NCI-H345 (cell line): ENCODE measurements at places on chromosomes 3 and 15.

GRCh38 chr15:38538328-38539007 is 26.1 kb downstream of the RASGRP1 start:
- no peak for DNase-seq

GRCh38 chr3:149512073-149512782 is 37.7 kb downstream of the TM4SF4 start:
- peak; percentile 55 for DNase-seq

DNA sequence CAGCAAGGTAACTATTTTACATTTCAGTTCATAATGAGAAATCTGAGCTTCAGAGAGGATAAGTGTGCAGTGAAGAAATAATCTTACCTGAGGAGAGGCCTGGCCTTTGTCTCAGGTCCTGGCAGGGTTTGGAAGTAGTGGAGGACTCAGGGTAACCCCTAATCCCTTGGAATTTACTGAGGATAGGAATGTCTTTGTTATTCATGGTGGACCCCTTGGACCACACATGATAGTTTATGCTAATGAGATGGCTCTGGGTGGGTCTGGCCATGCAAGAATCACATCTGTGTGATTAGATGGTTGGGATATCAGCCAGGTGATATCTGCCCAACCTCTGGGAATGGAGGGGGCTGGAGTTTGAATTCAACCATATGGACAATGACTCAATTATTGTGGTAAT is 65.0 kb upstream of the DAZL start:
- DNase-seq, result no peak

DNA sequence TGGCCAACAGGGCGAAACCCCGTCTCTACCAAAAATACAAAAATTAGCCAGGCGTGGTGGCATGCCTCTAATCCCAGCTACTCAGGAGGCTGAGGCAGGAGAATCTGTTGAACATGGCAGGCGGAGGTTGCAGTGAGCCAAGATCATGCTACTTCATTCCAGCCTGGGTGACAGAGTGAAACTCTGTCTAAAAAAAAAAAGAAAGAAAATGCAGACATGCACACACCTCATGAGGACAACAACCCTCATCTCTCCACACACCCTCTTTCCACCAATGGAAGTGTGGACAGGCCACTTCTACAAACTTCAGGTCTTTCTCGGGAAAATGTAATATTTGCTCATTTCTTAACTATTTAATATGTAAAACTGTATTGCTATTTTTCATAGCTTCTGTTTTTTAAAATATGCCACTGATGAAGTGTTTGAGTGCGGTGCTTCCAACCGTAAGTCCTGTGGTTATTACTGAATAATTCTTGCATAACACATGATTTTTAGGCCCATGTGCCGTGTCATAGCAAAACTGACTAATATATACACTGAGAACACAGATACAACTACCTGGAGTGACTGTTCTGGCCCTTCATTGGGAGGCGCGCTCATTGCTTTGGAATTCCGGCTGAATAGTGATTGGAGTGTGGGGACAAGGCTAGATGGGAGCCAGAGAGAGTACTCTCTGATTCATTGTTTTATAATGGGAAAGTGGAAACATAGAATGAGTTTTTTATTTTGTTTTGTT is 23.1 kb downstream of the LRRC31 start:
- DNase-seq, result no peak

- DNase-seq, result no peak
Observed at GRCh38 chr3:45473841-45474240, 85.5 kb downstream of the LARS2 start.

DNA sequence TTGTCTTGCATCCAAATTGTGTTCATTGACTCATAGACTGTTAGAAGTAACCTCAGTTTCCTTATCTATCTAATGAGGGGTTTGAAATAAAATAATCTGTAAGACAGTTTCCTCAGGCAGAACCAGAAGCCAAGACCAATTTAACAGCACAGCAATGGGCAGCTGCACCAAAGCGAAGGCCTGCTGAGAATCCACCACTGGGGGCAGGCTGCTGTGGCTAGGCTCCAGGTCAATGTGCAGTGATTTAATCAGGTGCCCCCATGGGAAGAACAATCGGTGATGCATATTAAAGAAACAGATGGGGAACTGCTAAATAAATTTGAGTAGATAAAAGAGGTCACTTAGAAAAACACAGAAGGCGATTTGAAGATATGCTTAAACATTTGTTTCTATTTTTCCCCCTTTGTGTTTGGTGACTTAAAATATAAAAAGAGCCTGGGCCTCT is 28.0 kb upstream of the TMOD3 start:
- DNase-seq, result no peak

GRCh38 chr15:98548139-98548971 is 100.0 kb upstream of the IGF1R start:
- DNase-seq, result peak; percentile 13

GRCh38 chr3:105449414-105449813 is 82.7 kb downstream of the ALCAM start:
- DNase-seq, result no peak

DNA sequence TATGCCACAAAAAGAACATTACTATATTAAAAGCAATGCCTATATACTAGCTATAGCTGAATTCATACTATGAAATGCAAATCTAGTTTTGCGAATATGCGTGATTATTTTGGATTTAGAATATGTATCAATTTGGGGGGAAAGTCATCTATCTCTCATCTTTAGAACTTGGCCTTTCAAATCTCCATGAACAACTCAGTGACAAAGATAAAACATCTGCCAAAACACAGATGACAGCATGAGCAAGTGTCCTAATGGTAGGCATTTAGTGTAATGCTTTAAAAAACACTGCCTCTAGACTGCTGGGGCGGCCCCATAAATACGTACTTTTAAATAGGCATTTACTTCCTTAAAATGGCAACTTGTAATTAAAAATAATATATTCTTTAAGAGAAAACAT is 2.7 kb downstream of the CD47 start:
- no peak for DNase-seq

DNA sequence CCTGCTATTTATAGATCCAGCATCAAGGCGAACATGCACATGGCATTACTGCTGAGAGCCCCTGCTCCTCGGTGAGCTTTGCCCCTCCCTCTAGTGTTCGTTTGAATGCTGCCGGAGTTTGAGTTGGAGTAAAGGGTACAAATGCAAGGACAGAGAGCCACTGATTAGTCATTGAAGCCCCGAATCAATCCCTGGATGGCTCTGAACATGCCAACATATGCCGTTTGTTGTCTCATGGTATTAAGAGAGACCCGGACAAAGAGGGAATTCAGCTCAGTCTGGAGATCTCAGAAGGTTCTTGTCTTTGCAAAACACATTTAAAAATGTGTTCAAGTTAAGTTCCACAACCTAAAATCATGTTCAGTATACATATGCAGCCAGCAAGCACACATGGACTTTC is 789.2 kb upstream of the NR2F2 start:
- DNase-seq, result no peak

DNA sequence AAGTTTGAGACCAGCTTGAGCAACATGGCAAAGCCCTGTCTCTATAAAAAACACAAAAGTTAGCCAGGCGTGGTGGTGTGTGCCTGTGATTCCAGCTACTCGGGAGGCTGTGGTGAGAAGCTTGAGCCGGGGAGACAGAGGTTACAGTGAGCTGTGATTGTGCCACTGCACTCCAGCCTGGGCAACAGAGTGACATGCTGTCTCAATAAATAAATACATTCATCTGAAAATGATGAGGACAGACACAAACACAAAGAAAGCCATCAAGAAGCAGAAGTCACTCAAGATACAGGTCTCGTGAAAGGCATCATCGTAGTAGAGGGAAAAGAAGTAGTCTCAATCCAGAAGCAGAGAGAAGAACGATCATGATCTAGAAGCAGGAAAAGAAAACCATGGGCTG is 18.1 kb downstream of the AP3S2 start:
- no peak for DNase-seq
